ENCODE measurements at places on chromosomes 6 and 20. TPM values are rescaled to one million over a fixed set of nuclear protein-coding genes. Genes with fewer than 3 reads are reported as not detected.

Gene FAM217B
- total RNA-seq = 14.3 TPM

Gene ASIP
- total RNA-seq = not detected

Gene ECT2L
- not detected for total RNA-seq

Gene WFDC12
- total RNA-seq = not detected

GRCh38 chr6:41027241-41027640, 11.8 kb downstream of the UNC5CL start:
- DNase-seq = no peak
- H3K36me3 ChIP-seq = no peaks in the 10 kb centered on the region
- H3K27ac ChIP-seq = no peak overlapping the region
- H3K27me3 ChIP-seq = no peaks in the 10 kb centered on the region
- peaks cover 20% of the 10 kb centered on the region for H3K4me1 ChIP-seq

DNA sequence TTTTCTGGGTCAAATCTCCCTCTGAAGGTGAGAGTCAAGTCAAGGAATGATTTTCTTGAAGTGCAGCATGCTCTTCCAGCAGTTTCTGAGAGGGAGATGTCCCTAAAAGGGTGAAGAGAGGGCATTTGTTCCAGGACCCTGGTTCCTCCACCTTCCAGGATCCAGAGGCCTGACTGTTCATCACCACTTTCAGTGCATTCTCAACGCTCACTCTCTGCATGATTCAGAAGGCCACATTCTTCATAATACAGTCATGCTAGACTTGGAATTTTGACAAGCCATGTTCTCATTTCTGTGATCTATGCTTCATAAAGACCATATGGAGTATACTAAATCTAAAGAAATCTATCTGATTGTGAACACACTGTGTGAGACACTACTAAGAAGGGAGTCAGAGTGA, 85.1 kb downstream of the PDE7B start:
- H3K4me3 ChIP-seq = no peak overlapping the region
- H3K4me1 ChIP-seq = peaks cover 8% of the 10 kb centered on the region
- no peak for DNase-seq
- H3K36me3 ChIP-seq = no peaks in the 10 kb centered on the region
- H3K27ac ChIP-seq = no peak overlapping the region
- H3K27me3 ChIP-seq = no peaks in the 10 kb centered on the region

GRCh38 chr6:36414481-36414880, 27.0 kb upstream of the ETV7 start:
- DNase-seq = no peak
- H3K4me3 ChIP-seq = no peak overlapping the region
- H3K36me3 ChIP-seq = no peaks in the 10 kb centered on the region
- no peaks in the 10 kb centered on the region for H3K27me3 ChIP-seq

DNA sequence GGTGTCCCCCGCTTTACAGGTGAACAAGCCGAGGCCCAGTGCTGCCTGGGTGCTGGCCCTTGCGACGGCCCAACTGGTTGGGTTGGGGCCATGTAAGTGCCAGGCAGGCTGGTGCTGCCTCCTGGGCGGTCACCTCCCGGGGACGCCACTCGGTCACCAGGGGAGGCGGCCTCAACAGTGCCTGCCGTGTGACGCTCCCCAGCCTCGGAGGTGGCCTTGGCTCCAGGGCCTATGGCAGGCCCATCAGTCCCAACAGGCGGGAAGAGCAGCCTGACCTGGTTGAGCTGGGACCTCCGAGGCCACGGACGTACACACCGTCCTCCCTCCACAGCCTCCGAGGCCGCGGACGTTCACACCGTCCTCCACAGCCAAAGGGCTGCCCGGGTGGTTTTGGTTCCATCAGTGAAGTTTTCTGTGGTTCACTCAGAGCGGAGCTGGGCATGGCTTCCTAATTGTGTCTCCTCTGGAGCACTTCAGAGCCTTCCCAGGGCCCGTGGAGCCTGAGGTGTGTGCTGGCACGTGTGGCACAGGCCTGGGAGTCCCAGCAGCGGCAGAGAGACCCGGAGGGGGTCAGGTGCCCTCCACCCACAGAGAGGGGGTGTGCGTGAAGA, 19.3 kb upstream of the SLCO4A1 start:
- H3K36me3 ChIP-seq = no peaks in the 10 kb centered on the region
- H3K27me3 ChIP-seq = peaks cover 11% of the 10 kb centered on the region
- no peak for DNase-seq
- peaks cover 68% of the 10 kb centered on the region for H3K4me1 ChIP-seq
- peak overlapping the region; percentile 95 for H3K27ac ChIP-seq

- H3K4me3 ChIP-seq = no peak overlapping the region
- H3K27ac ChIP-seq = no peak overlapping the region
- no peaks in the 10 kb centered on the region for H3K36me3 ChIP-seq
- H3K4me1 ChIP-seq = no peaks in the 10 kb centered on the region
- no peaks in the 10 kb centered on the region for H3K27me3 ChIP-seq
Measured at GRCh38 chr20:52473186-52473585, 281.6 kb upstream of the ZFP64 start.

All from HepG2 (cell line).